ENCODE measurements at places on chromosomes 6 and 20.

- DNase-seq, result peak; percentile 57
Measured at GRCh38 chr6:24394780-24395437, 7.8 kb upstream of the MRS2 start.

DNA sequence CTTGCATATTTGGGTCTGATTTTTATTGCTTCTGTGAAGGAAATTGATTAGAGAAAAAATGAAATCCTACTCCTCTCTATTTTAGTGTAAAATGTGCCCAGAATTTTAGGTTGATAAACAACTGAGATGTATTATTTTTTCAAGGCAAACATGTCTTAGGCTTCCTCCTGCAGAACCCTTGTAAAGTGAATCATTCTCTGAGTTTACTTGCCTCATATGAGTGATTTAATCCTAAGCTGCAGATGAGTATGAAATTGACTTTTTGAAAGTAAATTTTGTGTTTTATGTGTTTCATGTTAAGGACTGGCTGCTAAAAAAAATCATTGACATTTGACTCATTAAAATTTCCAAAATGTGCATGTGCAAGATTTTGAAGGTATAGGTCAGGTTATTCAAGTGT, 138.5 kb upstream of the PHACTR1 start:
- no peak for DNase-seq

DNA sequence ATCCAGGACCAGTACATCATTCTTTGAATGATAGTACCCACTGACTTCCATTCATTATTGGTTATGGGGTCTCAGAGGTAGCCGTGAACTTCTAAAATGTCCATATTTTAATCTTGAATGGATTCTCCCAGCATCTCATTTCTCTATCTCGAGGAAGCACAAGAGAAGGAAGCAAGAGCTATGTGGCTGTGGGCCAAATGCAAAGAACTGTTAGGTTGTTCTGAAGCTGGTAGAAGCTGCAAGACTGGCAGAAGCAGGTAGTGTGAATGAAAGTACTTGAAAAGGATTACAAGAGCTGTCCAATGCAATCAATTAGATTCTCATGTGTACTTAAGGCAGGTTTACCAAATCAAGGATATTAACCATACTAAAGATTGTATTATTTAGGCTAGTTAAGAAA, 1131.8 kb downstream of the GRIK2 start:
- DNase-seq, result no peak

GRCh38 chr6:115838763-115839401, 221.8 kb downstream of the FRK start:
- peak; percentile 44 for DNase-seq

- no peak for DNase-seq
Measured at GRCh38 chr20:50249447-50250388, 59.1 kb downstream of the CEBPB start.

DNA sequence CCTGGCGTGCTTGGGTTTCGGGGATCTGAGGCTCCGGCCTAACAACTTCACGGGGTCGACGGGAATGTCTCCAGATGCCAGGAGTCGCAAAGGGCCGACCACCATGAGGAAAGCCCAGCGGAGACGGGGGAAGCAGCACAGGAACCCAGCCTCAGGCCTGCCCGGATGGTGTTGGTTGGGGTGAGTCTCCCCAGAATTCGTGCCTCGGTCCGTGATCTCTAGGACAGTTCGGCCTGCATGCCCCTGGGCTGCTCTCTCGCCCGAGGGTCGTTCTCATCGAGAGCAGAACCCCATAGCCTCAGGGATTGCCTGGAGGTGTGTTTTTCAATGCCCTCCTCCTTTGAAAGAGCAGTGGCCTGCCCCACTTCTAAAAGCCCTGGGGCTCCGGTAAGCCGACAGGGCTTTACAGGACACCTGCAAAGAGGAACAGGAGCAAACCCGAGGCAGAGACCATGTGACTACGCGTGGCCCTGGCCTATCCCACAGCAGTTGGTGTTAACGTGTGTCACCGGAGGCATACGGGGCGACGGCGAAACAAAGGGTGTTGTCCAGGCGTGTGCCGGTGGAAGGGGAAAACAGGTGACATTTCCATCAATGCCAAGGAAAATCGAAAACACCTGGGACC, 973.1 kb upstream of the DEFB115 start:
- DNase-seq, result no peak

GRCh38 chr20:35617397-35618262, 2.0 kb downstream of the SPAG4 start:
- DNase-seq, result peak; percentile 29

DNA sequence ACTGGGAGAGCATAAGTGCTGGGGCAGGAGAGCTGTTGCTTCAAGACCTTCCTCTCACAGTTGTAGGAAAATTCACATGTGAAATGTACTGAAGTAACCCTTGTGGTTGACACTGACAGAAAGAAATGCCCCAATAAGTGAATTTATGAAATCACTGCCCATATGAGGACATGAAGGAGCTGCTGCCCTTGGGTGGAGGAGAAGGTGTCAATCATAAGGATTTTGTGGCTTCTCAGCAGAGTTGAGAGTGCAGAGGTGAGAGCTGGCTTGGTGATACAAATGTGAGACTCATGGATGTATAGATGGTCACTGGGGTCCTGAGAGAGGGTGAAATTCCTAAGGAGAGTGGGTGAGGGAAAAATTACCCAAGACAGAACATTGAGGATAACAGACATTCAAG, 33.9 kb upstream of the CMTR1 start:
- no peak for DNase-seq

DNA sequence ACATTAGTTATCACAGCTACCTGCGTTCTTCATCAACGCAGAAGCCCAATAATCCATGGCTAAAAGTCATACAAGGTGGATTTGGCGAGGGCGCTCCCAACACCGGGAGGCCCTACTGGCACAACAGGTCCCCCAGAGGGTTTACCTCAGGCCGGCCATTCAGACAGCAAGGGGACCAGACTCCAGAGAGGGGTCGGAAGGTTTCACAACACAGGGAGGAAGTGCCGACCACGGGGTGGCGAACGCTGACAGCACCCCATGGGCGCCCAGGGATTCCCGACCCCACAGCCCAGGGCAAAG, 1515.9 kb upstream of the DEFB115 start:
- no peak for DNase-seq

DNA sequence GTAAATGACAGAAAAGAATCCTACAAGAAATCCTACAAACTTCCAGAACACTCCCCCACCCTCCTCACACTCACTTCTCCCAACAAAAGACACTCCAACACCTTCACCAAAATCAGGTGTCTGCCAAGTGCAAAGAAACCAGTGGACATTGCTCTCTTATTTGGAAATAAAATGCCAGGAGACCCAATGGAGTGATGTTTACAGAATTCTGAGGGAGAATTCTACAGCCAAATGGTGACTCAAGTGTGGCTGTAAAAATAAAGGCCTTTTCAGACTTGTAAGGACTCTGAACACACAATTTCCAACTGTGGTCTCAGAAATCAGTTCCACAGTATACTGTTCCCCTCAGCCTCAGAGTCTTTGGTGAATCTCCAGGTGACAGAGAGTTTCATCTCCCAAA, 109.6 kb upstream of the CARMIL1 start:
- DNase-seq, result no peak

DNA sequence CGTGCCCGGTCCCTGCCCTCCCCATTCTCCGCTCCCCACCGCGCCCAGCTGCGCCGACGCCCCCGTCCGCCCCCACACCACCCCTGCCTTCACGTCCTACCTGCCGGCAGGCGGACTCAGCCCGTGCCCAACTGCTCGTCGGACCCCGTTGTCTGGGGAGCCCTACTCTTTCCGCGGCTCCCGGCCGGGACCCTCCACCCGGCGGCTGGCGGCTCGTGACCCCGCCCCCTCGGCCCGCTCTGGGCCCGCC, at the start of gene SERAC1:
TSS of gene SERAC1 (minus strand) at position 223 of the 250 bp plus-strand sequence. CDS start 9,899 bp downstream, outside the sequence.
- DNase-seq, result no peak

- DNase-seq, result no peak
Measured at GRCh38 chr20:50429412-50429811, 80.8 kb upstream of the PTPN1 start.

GRCh38 chr6:49530141-49530776, 20.2 kb upstream of the C6orf141 start:
- DNase-seq, result no peak

DNA sequence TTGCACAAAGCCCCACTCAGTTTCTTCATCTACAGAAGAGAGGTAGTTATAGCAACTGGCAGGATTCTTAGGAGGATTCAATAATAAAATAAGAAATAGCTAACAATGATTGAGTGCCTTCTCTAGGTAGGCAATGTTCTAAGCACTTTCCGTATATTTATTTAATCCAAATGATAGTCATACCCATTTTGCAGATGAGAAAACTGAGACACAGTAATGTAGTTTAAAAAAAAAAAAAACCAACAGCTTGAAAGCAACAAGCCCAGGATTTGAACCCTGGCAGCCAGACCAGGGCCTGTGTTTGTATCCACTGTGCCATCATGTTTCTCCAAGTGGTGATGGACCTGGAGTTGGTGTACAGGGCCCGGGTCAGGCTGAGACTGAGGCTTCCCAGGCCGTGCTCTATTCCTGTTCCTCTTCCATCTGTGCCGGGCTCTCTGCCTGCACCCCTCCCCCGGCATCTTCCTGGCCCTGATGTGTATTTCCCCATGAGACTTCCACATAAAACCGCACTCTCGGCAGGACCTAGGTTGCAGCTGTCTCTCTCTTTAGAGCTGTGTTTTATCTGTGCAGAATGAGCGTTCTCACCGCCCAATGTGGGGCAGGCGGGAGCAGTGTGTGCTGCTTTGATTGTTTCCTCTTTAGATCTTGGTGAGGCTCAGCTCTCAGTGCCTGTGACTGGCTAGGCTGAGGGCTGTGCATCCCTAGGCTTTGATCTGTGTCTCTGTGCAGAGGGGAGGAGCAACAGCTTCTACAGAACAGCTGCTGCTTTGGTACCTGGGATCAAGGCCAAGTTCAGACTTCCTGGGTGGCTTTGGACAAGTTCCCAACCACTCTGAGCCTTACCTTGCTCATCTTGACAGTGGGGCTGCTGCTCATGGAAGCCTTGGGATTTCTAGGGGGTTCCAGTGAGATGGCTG, 49.5 kb downstream of the TOX2 start:
- no peak for DNase-seq

DNA sequence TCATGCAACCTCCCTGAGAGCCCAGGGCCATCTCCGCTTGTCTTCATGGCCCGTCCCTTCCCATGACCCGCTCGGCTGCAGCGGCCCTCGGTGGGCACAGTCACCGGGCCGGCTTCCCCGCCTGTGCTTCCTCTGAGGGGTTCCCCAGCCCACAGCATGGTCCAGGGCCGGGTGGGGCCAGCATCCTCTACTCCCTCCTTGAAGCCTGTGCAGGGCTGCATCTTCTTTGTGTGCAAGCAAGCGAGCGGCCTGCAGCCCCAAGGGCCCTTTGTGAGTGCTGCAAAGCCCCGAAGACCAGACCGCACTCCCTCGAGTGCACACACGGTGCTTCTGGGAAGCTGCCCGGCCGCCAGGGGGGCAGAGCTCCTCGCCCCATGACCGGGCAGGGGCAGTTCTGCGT, 265.8 kb downstream of the TAF4 start:
- no peak for DNase-seq

DNA sequence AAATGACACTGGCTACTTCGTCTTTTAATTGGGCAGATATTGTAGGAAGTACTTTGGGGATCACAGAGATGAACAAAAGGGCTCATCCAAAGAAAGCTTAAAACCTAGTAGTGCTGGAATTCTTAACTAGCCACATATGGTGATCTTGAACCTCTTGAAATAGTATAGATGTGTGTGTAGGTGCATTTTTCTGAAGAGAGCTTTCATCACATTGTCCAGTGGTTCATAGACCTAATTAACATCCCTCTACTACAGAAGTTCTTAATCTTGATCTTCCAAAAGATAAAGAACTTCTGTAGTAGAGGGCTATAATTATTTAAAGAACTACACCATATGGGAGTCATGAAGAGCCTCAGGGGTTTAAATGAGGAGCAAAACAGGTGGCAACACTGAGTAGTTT, 2.3 kb upstream of the PRIM2 start:
- no peak for DNase-seq

DNA sequence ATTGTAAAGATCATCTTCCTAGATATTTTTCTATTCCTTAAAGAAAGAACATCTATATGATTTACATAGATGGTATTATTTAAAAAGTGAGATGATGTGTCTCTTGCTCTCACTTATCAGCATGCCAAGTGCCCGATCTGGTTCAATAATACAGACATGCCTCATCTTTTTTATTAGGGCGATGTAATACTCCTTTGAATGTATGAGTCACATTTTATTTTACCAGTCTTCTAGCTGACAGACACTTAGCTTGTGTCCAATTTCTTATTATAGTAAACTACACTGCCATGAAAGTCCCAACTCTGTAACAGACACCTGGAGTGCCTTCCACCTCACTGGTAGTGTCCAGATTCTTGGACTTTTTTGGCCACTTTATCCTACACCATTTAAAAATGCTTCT, 586.6 kb upstream of the BTBD3 start:
- DNase-seq, result peak; percentile 65

- no peak for DNase-seq
Measured at GRCh38 chr6:82607998-82608725, 244.5 kb downstream of the TPBG start.

DNA sequence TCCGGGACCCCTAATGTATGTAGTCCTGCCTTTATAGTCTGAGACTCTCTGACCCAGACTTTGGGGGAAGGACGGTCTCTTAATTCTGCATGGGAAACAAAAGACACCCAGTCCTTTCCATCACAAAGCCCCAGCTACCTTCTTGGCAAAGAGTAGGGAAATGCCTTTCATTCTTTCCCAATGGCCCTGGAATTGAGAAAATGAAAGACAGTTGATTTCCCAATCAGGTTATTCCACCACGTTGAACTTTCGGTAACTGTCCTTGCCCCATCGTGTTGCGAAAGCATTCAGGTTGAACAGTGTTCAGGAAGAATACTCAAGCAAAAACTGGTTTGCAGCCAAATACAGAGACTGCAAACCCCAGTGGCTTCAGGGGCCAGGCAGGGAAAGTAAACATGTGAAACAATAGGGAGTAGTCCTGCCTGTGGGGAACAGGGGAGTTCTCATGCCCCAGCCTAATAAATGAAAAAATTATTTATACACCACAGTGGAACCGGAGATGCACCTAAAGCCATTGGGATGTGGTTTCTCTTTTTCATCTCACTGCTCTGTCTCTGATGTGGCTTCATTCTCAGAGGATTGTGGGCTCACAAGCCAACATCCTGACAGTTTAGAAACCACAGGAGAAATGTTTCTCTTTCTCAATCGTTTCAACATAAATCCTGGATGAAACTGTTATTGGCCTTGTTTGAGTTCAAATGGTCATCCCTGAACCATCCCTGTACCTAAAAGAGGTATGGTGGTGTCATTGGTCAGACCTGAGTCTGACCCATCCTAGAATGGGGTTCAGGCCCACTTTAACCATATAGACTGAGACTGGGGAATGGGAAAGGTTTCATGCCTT, 44.2 kb upstream of the SLC9A8 start:
- DNase-seq, result peak; percentile 83

DNA sequence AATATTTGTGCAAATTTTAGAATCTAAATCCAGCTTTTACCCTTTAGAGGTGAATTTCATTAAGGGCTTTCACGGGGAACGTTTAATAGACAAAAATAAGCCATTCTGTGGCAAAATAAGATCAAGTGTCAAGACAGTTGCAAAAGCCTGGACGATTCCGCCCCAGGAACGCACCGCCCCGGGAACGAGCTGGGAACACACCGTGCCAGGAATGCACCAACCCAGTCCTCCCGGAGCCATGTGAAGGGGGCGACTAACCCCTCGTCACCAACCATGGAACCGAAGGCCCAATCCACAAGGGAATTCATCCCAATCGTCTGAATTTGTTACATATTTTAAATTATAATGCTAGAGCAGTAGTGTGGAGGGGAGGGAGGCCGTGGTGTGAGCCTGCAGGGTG, 20.8 kb upstream of the TCFL5 start:
- DNase-seq, result no peak
